ENCODE measurements at places on chromosomes 5 and 9. TPM values are rescaled to one million over a fixed set of nuclear protein-coding genes. Genes with fewer than 3 reads are reported as not detected.

DDX4 gene
- not detected for total RNA-seq

DPYSL3 gene
- 16.9 TPM for total RNA-seq

DOCK2 gene
- total RNA-seq, result 2.3 TPM

TMEM215 gene
- total RNA-seq, result 0.02 TPM

SLC22A5 gene
- total RNA-seq, result 26.6 TPM

C5orf52 gene
- not detected for total RNA-seq

FAT2 gene
- total RNA-seq, result 0.01 TPM

IFNB1 gene
- 0.15 TPM for total RNA-seq

TJP2 gene
- total RNA-seq, result 5.0 TPM

PCDHGA8 gene
- 0.06 TPM for total RNA-seq

KIF4B gene
- 0.05 TPM for total RNA-seq

LCN1 gene
- not detected for total RNA-seq

SLC36A2 gene
- total RNA-seq, result not detected

IL9 gene
- total RNA-seq, result not detected

GPR150 gene
- total RNA-seq, result 0.18 TPM

ZFP2 gene
- not detected for total RNA-seq

SEPTIN8 gene
- total RNA-seq, result 23.1 TPM

TRAF2 gene
- 74.7 TPM for total RNA-seq

ZNF879 gene
- 0.80 TPM for total RNA-seq

HK3 gene
- 0.03 TPM for total RNA-seq

BASP1 gene
- 298 TPM for total RNA-seq

NDOR1 gene
- total RNA-seq, result 21.6 TPM
